Caco-2 (cell line): ENCODE measurements at places on chromosomes 16 and 17.

DNA sequence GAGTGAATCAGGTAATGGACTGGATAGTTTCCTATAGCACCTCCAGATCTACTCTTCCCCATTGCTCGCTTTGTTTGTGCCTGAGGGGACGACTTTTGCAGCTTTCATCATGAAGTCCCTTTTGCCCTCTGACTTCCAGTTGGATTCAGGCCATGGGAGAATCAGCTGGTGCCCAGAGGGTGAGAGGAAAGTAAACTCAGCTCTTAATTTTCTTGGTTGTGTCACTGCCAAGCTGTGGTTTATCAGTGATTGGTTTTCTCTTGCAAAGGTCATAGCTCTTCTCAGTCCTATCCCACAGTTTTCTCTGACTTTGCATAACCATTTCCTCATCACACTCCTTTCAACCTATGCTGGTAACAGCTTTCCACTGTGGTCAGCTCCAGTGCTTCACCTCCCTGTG lies 200.1 kb downstream of the KCNJ2 start:
- DNase-seq, result no peak

- no peak for DNase-seq
Measured at GRCh38 chr17:41678411-41678906, 10.2 kb upstream of the EIF1 start.

- DNase-seq, result no peak
Measured at GRCh38 chr17:3800362-3801271, at the start of gene ITGAE. ITGAE (minus strand) TSS chr17:3801188; CDS start chr17:3801144, 44 bp downstream.

DNA sequence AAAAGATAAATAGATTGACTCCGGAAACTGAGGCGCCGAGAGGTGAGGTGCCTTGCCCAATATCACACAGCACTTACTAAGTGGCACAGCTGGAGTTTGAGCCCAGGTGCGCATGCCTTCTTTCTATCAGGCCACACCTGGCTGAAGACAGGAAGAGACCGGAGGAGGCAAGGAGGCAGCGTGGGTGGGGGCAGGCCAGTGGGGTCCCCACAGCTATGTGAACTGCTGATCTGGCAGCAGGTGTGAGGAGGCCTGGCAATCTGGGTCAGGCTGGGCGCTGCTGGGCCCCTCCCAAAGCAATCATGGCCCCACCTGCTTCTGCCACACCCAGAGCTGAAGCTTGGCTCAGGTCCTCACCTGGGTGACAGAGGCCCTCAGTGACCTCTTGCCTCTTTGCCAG lies 1.9 kb upstream of the GDPD3 start:
- no peak for DNase-seq

DNA sequence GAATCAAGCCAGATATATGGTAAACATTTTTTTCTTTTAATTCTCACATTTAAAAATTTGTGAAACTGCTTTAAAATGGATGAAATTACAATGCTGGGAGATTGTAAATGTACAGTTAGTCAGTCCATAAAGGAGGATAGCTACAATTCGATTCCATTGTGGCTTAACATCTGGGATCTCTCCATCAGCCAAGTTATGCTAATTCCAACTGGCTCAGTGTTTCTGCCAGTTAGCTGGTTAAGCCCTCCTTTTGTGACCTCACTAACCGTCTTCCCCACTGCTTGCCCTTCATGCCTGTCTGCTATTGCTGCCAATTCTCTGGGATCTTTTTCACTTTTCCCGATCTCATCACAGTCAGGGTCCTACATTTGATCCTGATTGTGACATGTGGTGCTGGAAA lies 1347.6 kb downstream of the CDH11 start:
- no peak for DNase-seq

DNA sequence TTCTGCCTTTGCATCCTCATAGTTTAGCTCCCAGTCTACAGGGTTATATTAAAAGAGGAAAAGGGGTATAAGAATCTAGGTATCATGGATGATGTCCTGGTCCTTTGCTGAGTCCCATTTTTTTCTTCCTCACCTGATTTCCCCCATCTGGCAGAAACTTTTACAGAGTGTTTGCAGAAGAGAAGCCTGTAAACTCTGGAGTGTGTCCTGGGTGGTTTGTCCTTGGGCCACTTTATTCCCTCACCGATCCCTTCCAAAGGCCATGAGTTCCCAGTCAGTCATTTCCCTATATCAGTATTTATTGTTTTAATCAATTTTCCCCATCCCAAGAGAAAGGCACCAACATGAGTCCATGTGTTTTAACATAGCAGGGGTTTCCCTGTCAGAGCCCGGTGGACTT lies 638.2 kb downstream of the WWOX start:
- DNase-seq, result no peak

DNA sequence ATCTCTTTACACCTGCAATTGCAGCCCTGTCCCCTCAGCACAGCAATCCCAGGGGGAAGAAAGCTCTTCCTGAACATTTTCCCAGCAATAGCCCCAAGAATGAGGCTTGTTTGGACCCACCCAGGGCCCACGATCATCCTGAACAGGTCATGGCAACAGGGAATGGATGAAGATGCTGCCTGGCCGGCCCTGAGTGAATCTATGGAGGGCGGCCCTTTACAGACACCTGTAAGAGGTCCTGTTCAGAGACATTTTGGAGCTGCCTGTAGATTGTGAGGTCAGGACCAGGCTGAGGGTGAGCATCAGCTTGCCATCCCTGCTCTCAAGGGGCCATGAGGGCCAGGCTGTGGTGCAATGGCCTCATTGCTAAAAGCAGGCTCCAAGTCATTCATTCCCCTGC lies 69.1 kb downstream of the COG7 start:
- DNase-seq, result no peak

DNA sequence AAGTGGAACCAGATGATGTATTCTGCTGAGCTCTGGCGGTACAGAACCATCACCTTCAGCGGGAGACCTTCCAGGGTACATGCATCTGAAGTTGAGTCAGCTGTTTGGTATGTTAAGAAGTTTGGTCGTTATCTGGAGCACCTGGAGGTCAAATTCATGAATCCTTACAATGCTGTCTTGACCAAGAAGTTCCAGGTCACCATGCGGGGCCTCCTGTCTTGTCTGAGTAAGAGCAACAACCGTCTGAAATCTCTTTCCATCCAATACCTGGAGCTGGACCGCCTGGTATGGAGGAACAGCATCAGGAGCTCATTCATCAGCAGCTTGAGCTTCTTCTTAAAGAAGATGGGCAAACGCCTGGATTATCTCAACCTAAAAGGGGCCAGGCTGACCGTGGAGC lies 4.0 kb downstream of the FBXO39 start:
- DNase-seq, result no peak

- DNase-seq, result no peak
Measured at GRCh38 chr16:90048347-90048722, 28.8 kb downstream of the PRDM7 start.

DNA sequence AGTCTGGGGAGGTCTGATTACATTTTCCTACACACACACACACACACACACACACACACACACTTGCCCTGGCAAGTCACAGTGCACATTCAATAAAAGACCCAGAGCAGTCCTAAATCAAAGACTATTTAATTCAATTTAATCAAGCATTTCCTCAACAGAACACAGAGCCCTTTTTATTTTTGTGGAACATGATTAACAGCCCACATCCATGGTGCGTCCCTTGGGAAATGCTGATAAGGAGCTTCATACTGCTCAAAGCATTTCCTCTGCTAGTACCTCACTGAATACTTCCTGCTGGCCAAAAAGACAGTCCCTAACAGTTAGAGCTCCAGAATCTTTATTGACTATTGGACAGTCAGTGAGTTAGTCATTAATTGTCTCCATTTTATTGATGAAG lies 43.1 kb upstream of the MYH10 start:
- no peak for DNase-seq

DNA sequence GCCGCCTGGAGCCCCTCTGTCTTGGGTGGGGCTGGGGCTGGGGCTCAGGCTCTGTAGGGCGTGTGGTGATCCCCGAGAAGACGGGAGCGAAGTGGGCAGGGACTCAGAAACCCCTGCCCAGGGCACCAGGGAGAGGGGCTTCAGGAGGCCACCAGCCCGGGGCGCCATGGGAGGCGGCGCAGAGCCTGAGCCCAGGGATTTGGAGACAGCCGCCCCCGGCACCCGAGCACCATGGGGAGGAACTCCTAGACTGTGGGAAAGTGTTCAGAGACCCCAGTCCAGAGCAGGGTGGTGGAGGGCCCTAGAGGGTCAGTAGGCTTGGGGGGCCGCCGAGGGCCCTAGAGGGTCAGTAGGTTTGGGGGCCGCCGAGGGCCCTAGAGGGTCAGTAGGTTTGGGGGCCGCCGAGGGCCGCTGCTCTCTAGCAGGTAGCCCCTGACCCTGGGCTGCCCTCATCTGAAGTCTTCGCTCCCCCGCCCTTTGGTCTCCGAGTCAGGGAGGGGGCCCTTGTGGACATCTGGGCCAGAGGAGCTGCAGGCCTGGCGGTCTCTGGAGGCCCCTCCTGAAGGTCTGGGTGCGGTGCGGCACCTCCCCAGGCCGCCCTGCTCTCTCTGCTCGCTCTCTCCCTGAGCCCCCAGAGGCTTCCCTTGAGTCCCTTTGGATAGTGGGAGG lies 734 bp downstream of the ARHGDIG start:
- no peak for DNase-seq

DNA sequence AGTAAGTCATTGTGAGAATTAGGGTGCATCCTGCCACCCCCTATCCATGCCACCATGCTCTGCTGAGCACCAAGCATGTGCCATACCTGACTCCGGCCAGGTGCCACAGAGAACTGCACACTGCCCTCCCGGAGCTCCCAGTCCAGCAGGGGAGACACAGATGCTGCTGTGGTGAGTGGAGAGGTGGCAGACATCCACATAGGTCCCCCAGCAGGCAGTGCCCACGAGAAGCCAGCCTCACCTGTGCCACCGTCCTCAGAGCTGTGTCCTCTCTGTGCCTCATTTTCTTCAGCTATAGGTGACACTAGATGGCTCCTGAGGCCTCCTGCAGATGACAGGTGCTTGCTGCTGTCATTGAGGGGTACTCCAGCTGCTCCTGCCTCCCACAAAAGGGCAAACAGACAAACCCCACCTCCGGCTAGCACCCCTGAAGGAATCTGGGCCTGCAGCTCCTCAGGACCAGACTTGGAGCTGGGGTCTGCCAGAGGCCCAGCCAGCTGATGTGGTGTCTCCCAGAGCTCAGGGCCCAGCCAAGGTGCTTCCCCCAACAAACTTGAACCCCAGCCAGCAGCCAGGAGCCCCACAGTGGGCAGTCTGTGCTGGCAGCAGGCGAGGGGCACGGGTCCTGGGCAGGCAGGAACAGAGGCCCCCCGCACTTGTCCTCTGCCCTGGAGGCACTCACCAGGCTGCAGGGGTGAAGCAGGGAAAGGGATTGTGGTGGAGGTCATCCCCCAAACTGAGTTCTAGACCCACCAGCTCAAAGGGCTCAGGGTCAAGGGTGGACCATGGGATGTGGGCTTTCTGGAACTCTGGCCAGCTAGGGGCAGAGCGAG lies 17.1 kb downstream of the FOXJ1 start:
- DNase-seq, result no peak

GRCh38 chr17:17064322-17064721 lies 22.1 kb downstream of the MPRIP start:
- DNase-seq, result no peak

GRCh38 chr17:35052241-35052610 lies 11.3 kb downstream of the RFFL start:
- DNase-seq, result no peak

DNA sequence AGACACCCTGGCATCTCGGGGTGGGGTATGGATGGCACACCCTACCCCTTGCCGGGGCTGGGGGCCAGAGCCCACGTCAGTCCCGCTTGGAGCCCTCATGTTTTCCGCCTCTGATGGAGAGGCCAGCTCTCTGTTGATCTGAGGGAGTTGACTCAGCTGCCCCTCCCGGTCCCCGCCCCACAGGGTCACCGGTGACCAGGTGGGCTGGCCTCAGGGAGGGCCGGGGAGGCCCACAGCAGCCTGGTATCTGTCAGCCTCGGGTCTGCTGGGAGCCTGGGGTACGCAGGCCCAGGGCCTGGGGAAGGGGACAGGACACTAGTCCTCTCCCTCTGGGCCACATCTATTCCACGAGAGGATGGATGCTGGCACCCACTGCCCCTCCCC lies 109.5 kb upstream of the CIBAR2 start:
- DNase-seq, result no peak

GRCh38 chr17:4901648-4902344 lies 1.1 kb downstream of the CHRNE start:
- no peak for DNase-seq

- DNase-seq, result no peak
Measured at GRCh38 chr16:31010585-31011325, at the start of gene STX1B. STX1B (minus strand) TSS chr16:31010638; CDS start chr16:31010396, 242 bp downstream.

- no peak for DNase-seq
Measured at GRCh38 chr16:11976850-11977375, 379 bp downstream of the SNX29 start.

DNA sequence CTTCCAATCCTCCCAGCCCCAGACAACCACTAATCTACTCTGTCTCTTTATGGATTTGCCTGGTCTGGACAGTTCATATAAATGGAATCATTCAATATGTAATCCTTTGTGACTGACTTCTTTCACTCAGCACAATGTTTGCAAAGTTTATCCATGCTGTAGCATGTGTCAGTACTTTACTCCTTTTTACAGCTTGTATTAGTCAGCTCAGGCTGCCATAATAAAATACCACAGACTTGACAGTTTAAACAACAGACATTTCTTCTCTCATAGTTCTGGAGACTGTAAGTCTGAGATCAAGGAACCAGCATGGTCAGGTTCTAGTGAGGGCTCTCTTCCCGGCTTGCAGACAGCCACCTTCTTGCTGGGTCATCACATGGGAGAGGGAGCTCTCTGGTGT lies 41.3 kb downstream of the GPRC5B start:
- no peak for DNase-seq

DNA sequence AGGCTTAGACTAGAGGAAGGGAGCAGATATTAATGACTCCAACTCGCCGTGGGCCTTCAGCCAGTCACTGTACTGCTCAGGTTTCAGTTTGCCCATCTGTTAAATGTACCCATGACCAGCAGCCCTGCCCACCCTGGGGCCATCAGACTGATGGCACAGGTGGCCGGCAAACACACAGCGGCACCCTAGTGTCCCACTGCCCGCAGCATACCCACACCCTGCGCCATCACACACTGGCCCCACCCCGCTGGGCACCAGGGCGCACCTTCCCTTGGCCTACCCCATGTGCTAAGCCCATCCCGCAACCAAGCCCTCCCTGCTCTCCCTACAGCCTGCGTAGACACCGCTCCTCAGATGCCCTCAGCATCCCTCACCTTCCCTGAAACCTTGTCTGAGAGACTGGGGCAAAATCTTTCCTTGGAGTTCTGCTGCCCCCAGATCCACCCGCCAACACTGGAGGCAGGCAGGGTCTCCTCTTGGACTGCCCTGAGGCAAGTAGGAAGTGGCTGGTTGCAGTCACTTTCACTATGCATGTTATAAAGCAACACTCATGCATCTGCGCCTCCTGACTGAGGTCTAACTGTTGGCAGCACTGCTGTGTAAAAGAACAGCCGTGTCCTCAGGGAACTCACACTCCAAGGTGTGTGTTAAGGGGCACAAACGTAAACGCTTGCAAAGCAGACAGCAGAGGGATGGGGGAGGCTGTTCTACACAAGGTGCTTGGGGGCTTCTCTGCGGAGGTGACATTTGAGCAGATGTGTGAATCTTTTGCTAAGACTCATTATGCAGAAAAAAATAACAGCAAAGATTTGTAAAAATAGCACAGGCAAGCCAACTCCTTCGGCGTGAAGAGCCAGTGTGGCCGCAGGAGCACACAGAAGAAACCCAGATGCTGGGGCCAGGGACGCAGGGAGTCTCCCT lies 6.7 kb upstream of the BCAR1 start:
- DNase-seq, result no peak
